ENCODE measurements at places on chromosomes 11 and 22. TPM values are rescaled to one million over a fixed set of nuclear protein-coding genes. Genes with fewer than 3 reads are reported as not detected.

DNA sequence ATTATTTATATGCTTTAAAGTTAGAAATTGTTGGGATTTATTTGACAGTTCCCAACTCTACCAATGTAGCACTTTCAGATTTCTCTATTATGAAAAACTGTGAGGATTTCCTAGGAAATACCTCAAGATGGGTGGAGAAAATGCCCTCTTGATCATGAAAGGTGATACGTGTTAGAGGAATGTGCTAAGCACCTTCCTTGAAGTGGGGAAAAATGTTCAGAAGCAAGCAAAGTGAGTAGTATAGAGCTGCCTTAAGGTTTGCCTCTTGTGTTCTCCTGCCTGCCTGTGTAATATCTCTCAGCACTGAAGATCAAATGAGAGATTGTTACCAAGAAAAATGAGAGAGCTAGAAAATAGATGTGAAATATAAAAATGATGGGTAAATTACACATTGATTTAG is 58.2 kb downstream of the YAP1 start:
- DNase-seq = peak; percentile 36

DNA sequence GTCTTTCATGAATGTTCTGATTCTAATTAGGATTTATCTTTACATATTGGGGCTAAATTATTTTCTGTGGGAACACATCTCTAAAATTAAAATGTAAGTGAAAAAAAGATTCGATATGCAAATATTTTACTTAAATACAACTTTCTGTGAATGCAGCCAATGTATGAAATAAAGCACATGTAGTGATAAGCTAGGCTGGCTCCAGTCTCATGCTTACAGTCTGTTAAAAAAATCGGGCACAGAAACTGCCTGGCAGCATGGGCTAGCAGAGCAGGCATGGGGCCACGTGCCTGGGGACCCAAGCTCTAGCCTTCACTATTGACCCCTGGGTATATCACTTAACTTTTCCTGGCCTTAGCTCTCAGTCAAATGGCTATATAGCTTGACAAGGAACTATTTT is 46.5 kb downstream of the NELL1 start:
- no peak for DNase-seq

- no peak for DNase-seq
These were observed 92.9 kb upstream of the ISX start for GRCh38 chr22:34973016-34973415.

DNA sequence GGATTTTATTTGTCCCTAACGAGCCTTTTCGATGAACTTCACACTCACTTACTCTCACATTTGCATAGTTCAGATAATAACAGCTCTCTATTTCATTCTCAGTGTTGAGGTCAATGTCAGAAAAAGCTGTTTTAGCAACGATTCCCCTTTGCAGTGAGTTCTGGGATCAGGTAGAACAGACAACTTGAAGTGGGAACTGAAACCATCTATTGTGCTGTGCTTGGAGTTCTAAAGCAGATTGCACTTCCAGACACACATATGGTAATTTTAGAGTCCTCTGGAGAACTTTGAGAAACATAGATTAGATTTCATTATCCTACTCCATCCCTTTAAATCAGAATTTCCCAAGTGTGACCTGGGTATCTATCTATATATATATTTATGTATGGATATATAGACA is 124.6 kb upstream of the BLID start:
- DNase-seq = no peak

GRCh38 chr11:106986673-106987072 is 31.6 kb downstream of the GUCY1A2 start:
- DNase-seq = no peak

DNA sequence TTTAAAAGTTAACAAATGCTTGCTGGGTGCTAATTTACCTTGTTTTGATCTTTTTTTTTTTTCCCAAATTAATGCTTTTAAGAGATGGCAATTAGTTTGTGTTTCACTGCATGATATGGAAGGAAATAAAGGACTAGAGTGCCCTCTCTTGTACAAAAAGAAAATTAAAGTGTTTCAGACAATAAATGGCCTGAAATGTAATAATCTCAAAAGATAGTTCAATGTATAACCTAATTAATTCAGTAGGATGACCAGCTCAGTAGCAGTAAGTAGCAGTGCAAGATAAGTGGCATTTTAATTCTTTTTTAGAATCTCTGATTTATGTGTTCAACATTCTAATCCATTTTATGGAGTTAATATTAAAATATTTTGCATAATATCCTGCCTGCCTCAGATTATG is 39.9 kb upstream of the MYO18B start:
- DNase-seq = peak; percentile 15

- no peak for DNase-seq
These were observed 841.4 kb downstream of the JRKL start for GRCh38 chr11:97231231-97231630.

DNA sequence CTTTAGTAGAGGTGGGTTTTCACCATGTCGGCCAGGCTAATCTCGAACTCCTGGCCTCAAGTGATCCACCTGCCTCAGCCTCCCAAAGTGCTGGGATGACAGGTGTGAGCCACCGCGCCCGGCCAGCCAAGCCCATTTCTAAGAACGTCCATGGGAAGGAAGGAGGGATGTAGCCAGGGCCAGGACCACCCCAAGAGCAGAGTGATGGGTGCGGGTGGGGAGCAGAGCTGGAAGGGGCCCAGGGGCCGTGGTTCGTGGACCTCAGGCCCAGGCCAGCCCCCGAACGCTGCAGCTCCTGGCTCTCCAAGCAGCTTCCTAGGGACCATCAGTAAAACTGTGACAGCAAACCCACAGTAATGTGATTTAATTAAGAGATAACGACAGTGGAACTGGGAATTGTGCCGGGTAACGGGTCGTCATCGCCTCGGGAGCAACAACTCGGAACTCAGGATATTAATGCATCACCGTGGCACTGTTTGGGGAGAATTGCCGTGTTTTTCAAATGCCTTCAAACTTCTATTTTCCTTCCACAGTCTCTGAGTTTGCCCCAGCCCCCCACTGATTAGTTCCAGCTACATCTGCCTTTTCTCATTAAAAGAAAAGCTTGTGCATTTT is 74.3 kb downstream of the BRD1 start:
- DNase-seq = no peak

DNA sequence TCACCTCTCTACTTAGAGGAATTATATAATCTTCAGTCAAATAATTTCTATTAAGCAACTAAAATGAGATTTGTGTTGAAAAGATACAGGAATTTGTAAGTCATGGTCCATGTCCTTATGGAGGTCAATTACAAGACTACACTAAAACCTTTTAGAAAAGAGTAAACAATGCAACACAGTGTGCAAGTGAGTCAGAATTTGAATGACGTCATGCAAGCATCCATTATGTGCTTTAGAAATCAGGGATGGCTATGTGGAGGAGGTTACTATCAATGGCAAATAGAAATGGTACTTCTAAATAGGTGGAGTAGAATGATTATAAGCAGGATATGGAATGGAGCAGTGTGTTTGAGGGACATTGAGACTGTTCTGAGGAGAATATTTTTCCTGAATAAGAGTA is 16.6 kb downstream of the OR10D3 start:
- DNase-seq = no peak

GPR83 gene
- total RNA-seq = not detected

OR2D2 gene
- total RNA-seq = not detected

HIRA gene
- total RNA-seq = 65.1 TPM

OR5P2 gene
- total RNA-seq = not detected
